ENCODE measurements at places on chromosomes 12 and 14.

DNA sequence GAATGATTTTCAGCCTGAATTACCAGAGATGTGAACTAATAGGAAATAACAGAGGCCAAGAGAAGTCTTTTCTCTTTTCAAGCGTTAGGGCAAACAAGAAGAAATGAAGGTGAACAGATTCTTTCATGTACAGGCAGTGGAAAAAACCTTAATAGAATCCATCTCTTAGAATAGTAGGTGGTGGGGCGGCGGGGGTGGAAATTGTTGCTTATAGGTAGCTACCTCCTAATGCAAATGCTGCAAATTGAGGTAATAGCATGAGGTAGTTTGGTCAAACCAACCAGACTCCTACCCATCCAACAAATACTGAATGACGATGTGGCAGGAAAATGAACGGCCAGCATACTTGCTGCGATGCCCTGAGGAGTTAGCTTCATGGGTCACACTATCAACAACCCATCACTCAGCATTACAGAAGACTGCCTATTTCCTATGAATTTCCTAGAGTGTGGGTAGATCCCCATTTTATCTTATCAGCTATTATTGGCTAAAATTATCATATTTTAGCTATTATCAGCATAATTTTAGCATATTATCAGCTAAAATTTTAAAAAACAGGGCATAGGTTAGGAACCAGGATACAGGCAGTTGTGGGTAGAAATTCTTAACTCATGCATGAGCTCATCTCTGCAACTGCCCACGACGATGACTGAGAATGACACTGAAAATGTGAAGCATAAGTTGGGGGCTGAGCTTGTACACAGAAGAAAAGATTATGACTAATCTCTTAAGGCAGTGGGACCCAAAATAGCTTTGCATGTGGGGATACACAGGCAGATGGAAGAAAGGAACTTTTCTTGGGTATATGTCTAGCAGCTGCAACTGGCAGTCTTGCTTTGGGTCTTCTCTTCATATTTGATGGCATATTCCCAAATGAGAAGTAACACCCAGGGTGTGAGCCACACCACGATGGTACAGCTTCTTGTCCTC is 68.7 kb downstream of the NIN start:
- DNase-seq = no peak

DNA sequence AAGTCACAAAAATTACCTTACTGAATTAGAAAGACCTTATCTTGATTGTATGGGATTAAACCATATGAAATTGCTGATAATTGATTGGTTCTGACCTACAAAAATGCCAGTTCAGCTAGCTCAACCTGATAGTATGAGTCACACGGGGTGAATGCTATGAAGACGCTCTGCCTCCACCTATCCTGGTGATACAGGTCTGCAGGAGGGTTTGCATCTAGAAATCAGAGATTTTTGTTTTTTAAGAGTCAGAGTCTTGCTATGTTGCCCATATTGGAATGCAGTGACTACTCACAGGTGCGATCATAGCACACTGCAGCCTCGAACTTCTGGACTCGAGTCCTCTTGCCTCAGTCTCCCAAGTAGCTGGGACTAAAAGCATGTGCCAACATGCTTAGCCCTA is 120.4 kb downstream of the HMGA2 start:
- DNase-seq = no peak

- DNase-seq = peak; percentile 2
These were observed 898.4 kb downstream of the SLC16A7 start for GRCh38 chr12:60494244-60494643.

DNA sequence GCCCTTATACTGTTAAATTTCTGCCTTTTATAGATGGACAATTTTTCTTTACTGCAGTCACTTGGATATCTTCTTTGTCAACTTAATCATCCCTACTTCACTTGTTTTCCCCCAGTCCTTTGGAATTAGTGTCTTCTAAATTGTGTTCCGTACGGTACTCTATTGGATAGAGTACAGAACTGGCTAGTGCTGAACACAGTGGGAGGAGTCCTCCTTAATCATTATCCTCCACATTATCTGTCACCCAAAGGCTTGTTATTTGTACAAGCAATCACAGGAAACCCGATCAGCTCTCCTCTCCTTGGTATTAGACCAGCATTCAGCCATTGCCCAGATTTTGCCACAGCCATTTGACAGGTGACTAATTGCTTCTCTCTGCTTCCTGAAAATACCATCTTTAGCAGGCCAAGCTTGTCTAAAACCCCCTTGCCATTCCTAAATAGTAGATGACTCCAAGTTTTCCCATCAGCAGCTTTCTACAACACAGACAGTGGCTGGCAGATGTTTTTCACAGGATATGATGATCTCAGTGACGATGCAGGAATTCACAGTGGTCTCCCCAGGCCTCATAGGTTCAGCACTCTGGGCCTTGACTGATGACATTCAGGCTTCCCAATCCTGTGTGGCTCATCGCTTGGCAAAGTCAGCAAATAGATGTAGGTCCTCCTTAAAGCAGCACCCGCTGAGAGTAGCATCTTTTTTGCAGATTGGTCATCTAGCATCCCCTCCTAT is 216.0 kb upstream of the RGS6 start:
- no peak for DNase-seq

GRCh38 chr14:50040401-50040775 is 76.0 kb downstream of the VCPKMT start:
- no peak for DNase-seq

DNA sequence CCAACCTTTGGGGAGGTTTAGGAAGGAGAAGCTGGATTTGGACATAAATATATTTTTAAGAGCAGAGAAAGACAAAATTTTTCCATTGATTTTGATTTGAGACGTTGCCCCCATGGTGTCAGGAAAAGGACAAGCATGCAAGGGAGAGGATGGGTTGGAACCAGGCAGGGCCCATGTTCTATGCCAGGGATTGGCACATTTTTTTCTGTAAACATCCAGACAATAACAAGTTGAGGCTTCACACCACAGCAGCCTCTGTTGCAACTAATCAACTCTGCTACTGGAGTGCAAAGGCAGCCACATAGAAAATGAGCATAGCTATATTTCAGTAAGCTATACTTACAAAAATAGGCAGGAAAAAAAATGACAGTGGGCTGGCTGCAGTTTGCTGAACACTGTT is 44.7 kb downstream of the NR1H4 start:
- DNase-seq = no peak

- peak; percentile 68 for DNase-seq
These were observed 644 bp upstream of the SRGAP1 start for GRCh38 chr12:63843721-63844390.

GRCh38 chr14:22850944-22851764 is 14.8 kb downstream of the MMP14 start:
- DNase-seq = no peak
